Brain (organoid and tissue), 16 donors: ENCODE measurements at places on chromosomes 13 and 19. TPM values are rescaled to one million over a fixed set of nuclear protein-coding genes. Genes with fewer than 3 reads are reported as not detected.

The PPAN gene
- 27.7 TPM for polyA plus RNA-seq

The CYSLTR2 gene
- polyA plus RNA-seq: 0.48 TPM

The FARP1 gene
- polyA plus RNA-seq: 86.6 TPM

The XPO4 gene
- 1.7 TPM for polyA plus RNA-seq

The PTGIR gene
- polyA plus RNA-seq: 0.80 TPM

The USHBP1 gene
- 1.0 TPM for polyA plus RNA-seq

The CBLC gene
- 3.5 TPM for polyA plus RNA-seq

The WASF3 gene
- polyA plus RNA-seq: 20.0 TPM

The POSTN gene
- polyA plus RNA-seq: 0.58 TPM

The ZNF235 gene
- polyA plus RNA-seq: 5.3 TPM

The CXCL17 gene
- polyA plus RNA-seq: 1.8 TPM

The ZNF497 gene
- 2.5 TPM for polyA plus RNA-seq

The SULT2B1 gene
- polyA plus RNA-seq: 3.5 TPM

The RFPL4AL1 gene
- polyA plus RNA-seq: not detected

The CAMSAP3 gene
- polyA plus RNA-seq: 37.7 TPM

The ZNF577 gene
- polyA plus RNA-seq: 1.3 TPM

The CGB2 gene
- not detected for polyA plus RNA-seq
